Skin of body (tissue), 3 donors: ENCODE measurements at places on chromosomes 2 and 18. TPM values are rescaled to one million over a fixed set of nuclear protein-coding genes. Genes with fewer than 3 reads are reported as not detected.

GRCh38 chr2:69815717-69816116, 13.7 kb upstream of the GMCL1 start:
- DNase-seq, result no peak

DNA sequence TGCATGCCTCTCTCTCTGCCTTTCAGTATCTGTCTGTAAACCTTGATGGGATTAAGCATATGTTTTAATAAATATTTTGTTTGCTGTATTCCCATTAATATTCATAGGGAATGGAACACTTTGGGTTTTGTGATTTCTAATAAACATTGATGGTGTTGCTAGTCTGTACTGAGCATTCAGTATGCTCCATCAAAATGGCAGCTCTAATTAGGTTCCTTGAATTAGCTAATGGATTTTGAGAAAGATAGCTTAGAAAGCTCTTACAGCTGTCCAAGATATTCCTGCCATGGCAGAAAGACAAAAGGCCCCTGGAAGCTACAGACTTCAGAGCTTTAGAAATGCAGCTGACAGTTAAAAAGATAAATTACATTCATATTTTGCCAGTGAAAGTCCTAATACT, 199.2 kb upstream of the NRP2 start:
- no peak for DNase-seq

DNA sequence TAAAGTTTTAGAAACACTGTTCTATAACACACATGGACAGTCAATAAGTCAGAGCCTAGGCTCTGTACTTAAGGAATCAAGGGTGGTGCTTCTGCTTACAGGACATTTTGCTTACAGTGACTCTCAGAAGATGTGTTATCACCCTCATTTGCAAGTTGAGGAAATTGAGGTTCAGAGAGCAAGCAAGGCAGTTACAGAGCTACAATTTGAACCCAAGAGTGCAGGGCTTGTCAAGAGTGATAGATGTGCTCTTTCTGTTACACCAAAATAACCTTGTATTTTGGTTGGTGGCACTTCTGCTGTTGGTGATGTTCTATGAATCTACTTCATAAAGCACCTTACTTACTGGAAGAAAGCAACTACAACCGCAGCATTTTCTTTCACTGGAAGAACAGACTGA, 170.2 kb downstream of the THADA start:
- DNase-seq, result no peak

- no peak for DNase-seq
Measured at GRCh38 chr2:239143858-239144712, 256.7 kb downstream of the HDAC4 start.

The MYO5B gene
- 12.7 TPM for total RNA-seq

- DNase-seq, result no peak
Measured at GRCh38 chr2:46284796-46285195, 12.4 kb upstream of the EPAS1 start.

GRCh38 chr2:122136056-122136455, 380.6 kb downstream of the TSN start:
- DNase-seq, result no peak

DNA sequence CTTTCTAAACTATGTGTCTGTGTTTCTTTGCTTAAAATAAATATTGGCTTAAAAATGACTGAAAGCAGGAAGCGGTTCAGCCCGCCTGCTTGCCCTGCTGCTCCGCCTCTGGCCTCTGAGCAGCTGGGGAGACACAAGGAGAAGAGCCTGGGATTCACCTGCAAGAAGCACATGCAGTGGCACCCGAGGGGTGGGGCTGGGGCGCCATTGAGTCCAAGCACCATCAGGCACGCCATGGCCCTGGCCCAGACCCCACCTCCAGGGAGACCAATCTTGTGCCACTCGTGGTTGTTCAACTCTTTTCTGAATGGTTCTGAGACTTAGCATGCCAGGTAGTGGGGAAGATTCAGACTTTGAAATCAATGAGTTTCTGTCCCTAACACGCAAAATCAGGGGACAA, 495.5 kb upstream of the MYT1L start:
- DNase-seq, result no peak

The CD8B2 gene
- total RNA-seq, result 0.10 TPM

DNA sequence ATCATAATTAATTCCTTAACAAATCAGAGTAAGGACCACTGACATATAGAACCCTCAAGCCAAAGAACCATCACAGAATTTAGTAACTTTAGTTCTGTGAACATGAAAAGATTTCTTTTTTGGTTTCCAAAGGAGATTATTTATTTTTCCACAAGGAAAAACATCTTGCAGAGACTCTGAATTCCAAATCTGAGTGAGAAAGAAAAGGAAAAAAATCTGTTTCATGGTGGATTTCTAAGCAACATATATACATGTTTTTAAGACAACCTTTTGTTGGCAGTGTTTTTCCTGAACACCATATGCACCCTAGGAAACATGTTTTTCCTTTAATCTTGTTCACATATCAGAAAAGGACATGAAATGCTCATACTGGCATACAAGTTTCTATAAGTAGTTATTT, 149.8 kb downstream of the AGPS start:
- DNase-seq, result no peak
